Spinal cord (tissue), 10 donors: ENCODE measurements at places on chromosomes 1 and 21.

GRCh38 chr1:207919523-207920170, 8.7 kb upstream of the CD34 start:
- no peak for DNase-seq

- no peak for DNase-seq
Measured at GRCh38 chr1:28761189-28761588, 24.4 kb downstream of the YTHDF2 start.

- peak; percentile 26 for DNase-seq
Measured at GRCh38 chr1:169110689-169111447, 4.4 kb downstream of the ATP1B1 start.

GRCh38 chr1:26832249-26832960, 5.9 kb downstream of the ZDHHC18 start:
- no peak for DNase-seq

- DNase-seq, result no peak
Measured at GRCh38 chr1:209335178-209335577, 248.3 kb upstream of the CAMK1G start.

DNA sequence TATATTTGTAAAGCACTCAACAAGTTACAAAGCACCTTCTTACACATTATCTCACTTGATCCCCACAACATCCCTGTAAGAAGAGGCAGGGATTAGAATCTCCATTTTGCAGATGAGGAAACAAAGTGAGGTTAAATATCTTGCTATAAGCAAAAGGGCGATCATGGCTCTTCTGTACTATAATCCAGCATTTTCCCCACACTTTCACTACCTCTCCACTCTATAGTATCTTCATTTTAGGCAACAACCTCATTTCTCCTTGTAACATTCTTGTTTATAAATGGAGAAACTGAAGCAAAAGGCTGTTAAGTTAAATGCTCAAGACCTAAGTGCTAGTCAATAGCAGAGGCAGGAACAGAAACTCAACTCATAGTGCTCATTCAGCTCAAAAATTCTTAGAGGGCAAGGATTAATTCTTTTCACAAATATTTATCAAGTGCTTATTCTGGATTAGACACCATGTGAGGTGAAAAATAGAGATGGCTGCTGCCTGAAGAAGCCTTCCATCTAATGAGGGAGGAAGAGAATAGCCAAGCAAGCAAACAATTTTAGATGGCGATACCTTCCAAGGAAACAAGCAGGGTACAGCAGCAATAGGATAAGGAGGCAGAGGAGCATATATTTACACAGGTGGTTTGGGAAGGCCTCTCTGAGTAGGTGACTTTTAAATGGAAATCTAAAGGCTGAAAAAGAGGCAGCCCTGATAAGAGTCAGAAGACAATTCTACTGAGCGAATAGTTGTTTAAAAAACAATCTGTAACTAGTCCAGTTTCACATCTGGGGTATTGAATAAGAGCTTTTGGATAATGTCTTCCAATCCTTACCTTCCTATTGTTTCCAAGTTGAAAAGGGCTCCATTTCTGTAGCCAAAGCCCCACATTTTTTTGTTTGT, 3.5 kb downstream of the ERRFI1 start:
- DNase-seq, result no peak

DNA sequence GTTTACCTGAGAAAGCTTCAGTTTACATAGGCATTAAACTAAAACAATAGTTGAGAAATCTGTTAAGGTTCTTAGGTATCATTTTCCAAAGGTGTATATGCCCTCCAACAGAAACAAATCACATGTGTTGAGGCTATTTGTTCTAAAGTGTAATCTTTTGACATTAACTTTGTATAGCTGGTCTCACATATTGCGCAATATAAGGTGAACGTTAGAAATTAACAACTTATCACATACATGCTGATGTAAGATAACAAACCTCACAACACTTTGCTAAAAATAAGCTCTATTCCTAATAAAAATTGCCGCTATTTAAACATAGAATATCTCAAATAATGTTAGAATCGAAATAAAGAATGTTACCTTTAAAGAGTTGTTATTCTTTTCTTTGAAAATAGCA, 340.6 kb downstream of the SRGAP2C start:
- DNase-seq, result no peak

DNA sequence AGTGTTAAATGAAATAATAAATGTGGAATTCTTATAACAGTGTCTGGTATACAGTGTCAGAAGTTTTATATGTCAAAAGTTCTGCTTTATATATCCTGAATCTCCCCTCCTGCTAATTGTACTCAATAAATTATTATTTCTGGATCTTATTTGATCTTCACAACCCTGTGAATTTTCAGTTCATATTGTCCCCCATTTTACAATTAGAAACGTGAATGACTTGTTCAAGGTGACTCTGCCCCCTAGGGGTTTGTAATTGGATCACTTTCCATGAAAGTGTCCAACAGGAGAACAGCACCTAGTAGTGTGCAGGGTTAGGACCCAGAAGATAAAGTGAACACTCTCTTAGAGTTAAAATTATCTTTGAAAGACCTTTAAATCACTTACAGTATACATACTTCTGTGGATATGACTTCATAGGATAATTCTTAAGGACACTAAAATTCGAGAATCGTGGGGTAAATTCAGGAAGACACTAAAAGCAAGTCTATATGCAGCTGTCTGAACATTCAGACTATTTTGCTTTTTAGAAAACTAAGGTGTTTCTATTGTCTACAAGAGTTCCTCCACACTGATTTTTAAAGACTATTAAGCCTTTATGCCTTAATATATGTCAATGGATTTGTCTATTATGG, 4.5 kb upstream of the DDR2 start:
- no peak for DNase-seq

DNA sequence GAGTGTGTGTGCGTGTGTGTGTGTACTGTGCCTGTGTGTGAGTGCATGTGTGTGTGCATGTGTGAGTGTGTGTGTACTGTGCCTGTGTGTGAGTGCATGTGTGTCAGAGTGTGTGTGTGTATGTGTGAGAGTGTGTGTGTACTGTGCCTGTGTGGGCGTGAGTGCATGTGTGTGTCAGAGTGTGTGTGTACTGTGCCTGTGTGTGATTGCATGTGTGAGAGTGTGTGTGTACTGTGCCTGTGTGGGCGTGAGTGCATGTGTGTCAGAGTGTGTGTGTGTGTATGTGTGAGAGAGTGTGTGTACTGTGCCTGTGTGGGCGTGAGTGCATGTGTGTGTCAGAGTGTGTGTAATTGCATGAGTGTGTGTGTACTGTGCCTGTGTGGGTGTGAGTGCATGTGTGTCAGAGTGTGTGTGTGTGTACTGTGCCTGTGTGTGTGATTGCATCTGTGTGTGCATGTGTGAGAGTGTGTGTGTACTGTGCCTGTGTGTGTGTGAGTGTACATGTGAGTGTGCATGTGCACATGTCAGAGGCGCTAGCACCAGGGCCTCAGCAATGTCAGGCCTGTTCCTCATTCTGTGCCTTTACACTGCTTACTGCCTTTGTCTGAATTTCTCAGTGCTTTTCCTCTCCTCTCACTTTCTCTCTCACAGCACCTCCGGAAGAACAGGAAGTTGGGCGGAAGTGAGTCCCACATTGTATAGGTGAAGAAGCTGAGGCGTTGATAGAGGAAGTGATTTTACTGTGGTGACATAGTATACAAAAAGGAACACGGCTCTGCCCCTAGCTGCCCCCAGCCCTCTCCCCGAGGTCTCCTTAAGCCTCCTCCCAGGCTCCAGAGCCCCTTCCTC, 4.9 kb downstream of the SLC5A9 start:
- DNase-seq, result no peak

DNA sequence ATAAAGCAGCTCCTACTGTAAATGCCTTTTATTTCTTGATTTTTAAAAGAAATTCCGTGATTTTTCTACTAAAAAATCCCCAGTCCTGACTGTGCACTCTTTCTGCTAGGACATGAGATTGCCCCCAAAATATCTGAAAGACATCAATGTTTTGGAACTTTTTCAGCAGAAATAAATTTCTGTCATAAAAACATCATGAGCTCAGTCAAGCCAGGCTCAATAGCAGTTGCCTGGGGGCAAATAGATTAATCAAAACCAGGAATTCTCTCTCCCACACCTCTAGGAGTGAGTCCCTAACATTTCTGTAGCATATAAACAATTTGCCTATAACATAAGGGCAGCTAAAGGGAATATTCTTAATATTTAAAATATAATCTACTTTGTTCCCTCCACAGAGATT, 654.1 kb downstream of the PTPRC start:
- DNase-seq, result no peak

- no peak for DNase-seq
Measured at GRCh38 chr1:231601824-231602672, 24.5 kb upstream of the DISC1 start.

- no peak for DNase-seq
Measured at GRCh38 chr1:236247286-236247685, 34.5 kb downstream of the ERO1B start.

GRCh38 chr1:83970802-83971201, 28.1 kb downstream of the TTLL7 start:
- DNase-seq, result no peak

- DNase-seq, result peak; percentile 20
Measured at GRCh38 chr1:197180252-197180878, 33.9 kb upstream of the ASPM start.

- no peak for DNase-seq
Measured at GRCh38 chr1:17614586-17614985, 75.1 kb downstream of the ARHGEF10L start.

DNA sequence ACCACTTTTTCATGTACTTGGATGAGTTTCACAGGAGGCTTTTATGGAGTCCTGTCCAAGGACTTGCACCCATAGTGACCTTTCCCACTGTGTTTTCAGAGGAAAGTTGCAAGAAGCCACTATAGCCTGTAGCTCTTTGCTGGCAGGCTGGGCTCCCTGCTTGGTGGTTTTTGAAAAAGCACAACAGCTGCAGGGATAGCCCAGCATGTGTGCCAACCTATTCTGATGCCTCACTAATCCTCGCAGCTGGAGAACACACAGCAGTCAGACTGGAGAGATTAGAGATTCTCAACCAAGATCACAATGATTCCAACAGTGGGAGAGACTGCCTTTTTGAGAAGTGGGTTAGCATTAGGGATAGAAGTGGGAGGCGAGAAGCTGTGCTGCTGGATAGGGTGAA, 24.1 kb upstream of the ARHGEF11 start:
- no peak for DNase-seq

GRCh38 chr21:32666258-32666657, 54.1 kb upstream of the CFAP298 start:
- DNase-seq, result no peak

DNA sequence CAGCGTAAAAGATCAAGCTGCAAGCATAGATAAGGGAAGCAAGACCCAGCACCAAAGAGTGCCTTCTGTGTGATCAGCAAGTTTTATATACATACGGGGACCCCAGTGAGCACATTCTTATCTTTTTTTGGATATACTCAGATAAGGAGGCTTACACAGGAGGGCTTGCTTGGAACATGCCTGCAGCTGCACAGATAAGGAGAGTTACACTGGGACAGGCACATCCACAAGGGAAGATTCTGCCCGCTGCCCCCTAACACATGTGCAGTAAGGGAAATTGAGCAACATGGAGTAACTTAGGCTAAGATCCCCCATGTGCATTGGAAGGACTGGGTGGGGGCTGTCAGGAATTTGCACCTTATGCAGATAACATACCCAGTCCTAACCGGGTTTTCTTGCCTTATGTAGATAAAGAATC, 1334.8 kb downstream of the MRPL39 start:
- DNase-seq, result no peak

DNA sequence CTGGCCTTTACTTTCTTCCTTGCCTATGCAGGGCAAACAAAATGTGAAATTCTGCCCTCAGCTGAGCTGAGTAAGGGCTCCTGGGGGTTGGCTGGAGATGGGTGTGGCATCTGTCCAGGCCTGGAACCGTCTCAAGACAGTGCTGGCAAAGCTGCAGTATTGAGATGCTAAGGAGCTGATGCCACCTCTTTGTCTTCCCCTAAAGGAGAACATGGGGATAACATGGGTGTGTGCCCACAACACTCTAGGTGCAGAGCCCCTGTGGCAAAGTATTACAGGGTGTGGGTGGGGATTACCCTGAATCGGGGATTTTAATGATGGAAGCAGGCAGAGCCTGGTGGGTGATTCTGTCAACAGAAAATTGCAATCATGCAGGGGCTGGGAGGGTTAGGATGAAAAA, 2.5 kb upstream of the ST3GAL3 start:
- DNase-seq, result peak; percentile 7

DNA sequence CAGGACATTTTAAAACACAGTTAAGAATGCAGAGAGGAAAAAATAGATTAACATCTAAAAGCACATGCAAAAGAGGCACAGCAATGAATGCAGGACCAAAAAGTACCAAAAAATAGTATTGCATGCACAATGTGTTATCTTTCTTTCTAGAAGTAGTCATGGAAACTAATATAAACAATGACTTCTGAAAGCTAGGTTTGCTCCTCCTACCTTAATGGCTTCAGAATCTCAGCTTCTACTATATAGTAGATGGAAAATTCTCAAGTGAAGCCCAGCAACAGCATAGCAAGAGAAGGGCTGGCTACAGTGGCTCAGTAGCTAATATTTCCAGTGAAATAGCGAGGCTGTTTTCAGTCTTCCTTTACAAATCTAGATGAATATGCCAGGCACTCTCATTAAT, 125.1 kb downstream of the CRB1 start:
- no peak for DNase-seq

GRCh38 chr1:205306929-205307566, 14.5 kb downstream of the NUAK2 start:
- no peak for DNase-seq
